ENCODE measurements at places on chromosomes 13 and 19.

DNA sequence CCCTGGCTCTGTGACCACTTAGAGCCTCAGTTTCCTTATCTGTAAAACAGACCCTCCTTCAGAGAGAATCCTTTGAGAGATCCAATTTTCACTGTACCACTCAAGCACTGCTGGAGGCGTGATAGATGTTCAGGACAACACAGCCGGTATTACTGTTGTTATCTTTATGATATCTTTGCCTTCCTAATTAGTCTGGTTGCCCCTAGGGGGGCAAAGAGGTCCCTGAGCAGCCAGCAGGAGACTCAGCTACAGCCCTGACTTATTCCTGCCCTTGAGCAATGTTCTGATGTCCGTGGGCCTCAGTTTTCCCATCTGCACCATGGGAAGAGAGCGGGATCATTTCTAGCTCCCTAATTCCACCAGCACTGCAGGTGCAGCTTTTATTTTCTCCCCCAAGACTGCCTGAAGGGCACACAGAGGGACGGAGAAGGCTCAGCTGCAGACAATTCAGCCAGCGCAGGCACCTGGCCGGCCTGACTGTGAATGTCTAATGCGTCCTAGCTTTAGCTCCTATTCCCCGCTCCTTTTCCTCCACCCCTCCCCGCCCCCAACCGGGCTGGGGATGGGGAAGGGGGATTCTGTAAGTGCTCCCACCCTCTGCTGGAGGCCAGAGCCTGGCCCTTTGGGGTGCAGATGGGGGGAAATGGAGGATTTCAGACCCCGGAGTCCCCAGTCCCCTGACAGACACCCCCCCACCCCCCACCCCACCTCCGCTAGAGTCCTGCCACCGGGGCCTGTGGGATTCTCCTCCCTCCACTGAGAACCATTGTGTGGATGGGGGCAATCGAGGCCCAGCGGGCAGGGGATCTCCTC, 16.2 kb downstream of the TLE5 start:
- no peak for DNase-seq

GRCh38 chr13:69955271-69955670, 152.4 kb upstream of the ATXN8OS start:
- no peak for DNase-seq

DNA sequence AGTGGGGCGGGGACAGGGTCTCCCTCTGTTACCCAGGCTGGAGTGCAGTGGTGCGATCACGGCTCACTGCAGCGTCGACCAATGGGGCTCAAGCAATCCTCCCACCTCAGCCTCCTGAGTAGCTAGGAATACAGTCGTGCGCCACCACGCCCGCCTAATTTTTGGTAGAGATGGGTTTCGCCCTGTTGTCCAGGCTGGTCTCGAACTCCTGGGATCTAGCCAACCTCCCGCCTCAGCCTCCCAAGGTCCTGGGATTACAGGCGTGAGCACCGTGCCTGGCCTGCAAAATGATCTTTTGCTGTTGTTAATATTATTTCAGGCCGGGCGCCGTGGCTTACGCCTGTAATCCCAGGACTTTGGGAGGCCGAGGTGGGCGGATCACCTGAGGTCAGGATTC, 621 bp upstream of the TGDS start:
- no peak for DNase-seq

DNA sequence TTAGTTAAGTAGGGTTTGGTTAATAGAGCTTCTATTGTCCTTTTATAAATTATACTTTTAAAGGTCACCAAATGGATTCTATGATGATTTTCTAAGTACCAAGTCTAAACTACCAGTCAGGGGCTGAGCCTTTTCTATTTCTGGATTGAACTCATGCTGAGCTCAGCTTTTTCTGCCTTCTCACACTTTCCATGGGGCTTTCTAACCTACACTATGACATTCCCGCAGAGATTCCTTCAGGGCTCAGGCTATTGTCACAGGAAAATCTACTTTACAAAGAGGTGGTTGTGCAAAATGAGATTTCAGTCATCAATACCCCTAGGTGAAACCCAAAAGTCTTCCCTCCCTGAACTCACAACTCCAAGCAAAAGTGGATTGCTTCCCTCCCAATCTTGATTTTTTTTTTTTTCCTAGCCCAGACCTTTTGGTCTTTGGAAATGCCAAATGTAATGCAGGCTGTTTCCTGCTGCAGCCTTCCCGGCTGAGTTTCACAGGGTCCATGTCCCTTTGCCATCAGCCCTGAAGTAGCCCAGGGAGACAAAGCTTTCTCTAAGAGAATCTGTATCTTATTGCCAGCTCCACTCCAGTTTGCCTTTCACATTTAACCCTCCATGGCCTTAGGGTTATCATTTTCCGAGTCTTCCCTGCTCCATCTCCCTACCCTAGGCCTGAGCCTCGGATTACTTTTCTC, 13.6 kb downstream of the C13orf42 start:
- DNase-seq, result no peak

DNA sequence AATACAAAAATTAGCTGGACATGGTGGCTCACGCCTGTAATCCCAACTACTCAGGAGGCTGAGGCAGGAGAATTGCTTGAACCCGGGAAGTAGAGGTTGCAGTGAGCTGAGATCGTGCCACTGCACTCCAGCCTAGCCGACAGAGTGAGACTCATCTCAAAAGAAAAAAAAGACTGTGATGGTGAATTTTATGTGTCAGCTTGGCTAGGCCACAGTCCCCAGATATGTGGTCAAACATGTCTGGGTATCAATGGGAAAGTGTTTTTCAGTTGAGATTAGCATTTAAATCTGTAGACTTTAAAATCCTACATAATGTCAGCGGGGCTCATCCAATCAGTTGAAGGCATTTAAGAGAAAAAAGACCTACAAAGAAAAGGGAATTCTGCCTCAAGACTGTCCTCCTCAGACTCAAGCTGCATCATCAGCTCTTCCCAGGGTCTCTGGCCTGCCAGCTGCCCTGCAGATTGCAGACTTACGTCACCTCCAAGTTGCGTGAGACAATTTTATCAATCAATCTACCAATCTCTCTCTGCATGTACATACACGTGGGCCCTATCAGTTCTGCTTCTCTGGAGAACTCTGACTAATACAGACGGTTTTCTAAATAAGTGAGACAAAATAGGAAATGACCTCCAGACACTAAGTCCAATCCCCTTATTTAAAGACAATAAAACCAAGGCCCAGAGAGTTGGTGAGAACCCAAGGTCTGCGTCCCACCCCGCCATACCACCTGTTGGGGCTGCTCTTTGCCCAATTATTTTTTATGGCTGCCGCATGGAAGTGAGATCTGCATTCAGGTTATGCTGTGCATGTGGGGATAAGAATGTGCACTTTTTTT, 99.2 kb downstream of the ABCC4 start:
- no peak for DNase-seq

DNA sequence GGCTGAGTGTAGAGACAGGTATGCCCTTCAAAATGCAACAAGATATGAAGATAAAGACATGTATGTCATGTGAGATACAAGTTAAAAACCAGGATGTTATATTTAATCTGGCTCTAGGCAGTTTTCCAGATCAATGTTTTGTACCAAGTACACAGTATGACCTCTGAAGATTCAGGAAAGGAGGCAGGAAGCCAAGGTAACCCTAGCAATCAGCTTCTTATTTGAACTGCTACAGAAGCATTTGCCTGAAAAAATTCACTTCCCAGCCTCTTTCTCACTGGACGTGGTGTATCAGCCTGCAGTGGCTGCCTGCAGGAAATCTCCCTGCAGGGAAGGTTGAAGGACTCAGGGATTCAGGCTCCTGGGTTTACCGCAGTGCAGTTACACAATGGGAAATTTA, 24.1 kb downstream of the OLFM4 start:
- DNase-seq, result no peak

GRCh38 chr19:34493038-34493648, 11.6 kb downstream of the WTIP start:
- no peak for DNase-seq

- DNase-seq, result no peak
Measured at GRCh38 chr19:2627855-2628254, 74.6 kb downstream of the GNG7 start.

GRCh38 chr13:92804346-92804745, 422.3 kb upstream of the GPC6 start:
- no peak for DNase-seq
